ENCODE measurements at places on chromosomes 4 and X.
A peak's percentile ranks its signal among the peaks of the same experiment; 100 is the strongest.

- peak; percentile 78 for DNase-seq
Observed at GRCh38 chr4:76198411-76199237, 15.0 kb downstream of the SCARB2 start.

GRCh38 chr4:90219822-90220221 lies 92.6 kb downstream of the CCSER1 start:
- DNase-seq = no peak

GRCh38 chrX:68685685-68686084 lies 38.2 kb downstream of the STARD8 start:
- no peak for DNase-seq

DNA sequence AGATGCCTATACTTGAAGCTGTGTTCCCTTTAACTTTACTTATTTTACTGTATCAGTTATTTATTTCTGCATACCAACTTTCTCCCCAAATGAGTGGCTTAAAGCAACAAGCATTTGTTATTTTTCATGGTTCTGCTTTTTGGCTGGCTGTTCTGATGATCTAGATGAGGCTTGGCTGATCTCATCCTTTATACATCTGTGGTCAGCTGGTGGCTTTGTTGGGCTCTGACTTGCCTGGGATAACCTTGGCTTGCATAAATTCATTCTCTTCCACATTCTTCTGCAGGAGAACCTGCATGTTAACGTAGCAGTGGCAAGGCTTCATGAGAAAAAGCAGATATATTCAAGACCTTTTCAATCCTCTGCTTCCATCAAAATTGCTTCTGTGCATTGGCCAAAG lies 1317.6 kb downstream of the ADGRL3 start:
- no peak for DNase-seq

- DNase-seq = no peak
Observed at GRCh38 chrX:13474164-13474516, 95.3 kb upstream of the EGFL6 start.
